Putamen (tissue), 1 donor: ENCODE measurements at places on chromosomes 1 and 21.

DNA sequence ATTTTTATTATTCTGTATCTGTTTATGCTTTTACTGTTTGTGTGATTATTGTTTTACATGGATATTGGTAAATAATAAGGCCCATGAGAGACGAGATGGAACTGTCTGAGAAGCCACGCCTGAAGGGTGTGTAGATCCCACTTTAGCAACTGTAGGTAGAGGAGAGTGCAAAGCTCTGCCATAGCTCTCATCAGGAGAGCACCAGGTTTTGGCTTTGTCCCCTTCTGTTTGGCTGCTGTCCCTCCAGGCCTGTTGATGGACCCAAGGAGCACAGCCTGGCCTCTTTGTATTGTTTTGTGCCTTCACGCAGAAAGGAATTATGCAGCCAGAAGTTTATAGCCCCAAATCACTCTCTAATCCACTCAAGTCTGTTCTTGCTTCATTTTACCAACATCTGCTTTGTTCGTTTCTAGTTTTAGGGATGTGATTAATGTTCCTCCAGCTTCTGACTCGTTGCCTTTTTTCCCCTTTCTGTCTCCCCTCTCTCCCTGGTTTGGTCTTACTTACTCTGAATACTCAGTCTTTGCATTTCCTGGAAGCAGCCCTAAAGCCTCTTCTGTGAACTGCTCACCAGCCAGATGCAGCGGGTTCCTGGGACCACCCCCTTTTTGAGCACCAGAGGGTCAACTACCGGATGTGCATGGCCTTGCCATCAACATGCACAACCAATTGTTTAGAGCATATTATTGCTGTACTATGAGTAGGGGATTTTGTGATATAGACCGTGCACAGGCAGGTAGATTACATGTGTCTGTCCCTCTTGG lies 127.3 kb downstream of the HHAT start:
- no peak for DNase-seq

DNA sequence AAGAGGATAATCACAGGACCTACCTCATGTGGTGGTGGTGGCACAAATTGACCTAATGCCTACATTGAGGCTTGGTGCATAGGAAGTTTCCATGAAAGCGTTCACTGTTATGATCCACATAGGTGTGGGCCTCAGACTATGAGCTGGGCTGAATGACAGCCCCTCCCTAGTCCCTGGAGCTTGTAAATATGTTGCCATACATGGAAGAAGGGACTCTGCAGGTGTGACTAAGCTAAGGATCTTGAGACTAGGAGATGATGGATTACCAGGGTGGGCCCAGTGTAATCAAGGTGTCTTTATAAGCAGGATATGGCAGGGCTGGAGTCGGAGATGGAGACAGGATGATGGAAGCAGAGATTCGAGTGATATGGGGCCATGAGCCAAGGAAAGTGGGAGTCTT lies 31.0 kb upstream of the KCNE1 start:
- no peak for DNase-seq

- peak; percentile 23 for DNase-seq
These were observed 1.5 kb downstream of the MORC3 start for GRCh38 chr21:36321325-36322082.

DNA sequence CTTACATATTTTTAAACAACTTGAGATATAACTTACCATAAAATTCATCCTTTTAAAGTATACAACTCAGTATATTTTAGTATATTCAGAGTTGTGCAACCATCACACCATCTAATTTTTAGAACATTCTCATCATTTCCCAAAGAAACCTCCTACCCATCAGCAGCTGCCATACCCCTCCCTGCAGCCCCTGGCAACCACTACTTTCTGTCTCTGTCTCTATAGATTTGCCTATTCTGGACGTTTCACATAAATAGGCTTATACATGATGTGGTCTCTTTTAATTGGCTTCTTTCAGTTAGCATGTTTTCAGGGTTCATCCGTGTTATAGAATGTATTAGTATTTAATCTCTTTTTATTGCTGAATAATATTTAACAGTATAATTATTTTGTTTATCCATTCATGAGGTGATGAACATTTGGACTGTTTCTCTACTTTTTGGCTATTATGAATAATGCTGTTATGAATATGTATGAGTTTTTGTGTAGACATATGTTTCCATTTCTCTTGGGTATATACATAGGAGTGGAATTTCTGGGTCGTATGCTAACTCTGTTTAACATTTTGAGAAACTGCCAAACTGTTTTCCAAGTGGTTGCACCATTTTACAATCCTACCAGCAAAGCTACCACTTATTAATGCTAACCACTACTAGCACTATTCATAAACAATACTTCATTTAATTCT lies 29.5 kb downstream of the WDR26 start:
- DNase-seq: no peak

- peak; percentile 74 for DNase-seq
These were observed 85.7 kb downstream of the BRINP2 start for GRCh38 chr1:177256153-177257075.

GRCh38 chr1:185759061-185759460 lies 24.9 kb downstream of the HMCN1 start:
- DNase-seq: no peak

GRCh38 chr1:225711236-225711937 lies 58.5 kb upstream of the ENAH start:
- no peak for DNase-seq

GRCh38 chr1:153968000-153968363 lies 280 bp downstream of the CREB3L4 start:
- no peak for DNase-seq

DNA sequence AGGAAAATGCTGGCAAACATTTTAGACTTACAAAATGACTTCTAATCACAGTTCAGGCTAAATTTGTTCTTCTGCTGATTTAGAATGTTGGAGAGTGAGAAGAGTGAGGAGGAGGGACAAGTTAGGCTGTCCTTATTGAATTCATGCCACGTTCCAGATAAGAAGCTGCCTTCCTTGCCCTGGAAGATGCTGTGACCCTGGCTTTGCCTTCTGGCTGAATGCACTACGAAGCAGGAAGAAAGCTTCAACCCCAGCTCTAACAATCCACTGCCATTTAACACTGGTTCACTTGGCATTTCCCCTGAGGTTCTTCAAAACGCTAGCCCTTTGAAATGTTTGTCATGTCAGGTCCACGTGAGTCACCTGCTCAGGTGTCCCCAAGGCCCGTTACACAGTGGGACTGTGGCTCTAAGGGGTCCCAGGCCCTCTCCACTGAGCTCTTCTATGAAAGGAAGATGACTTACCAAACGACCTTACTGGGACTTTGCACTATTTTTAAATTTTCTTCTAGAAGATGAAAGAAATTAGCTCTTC lies 30.0 kb upstream of the LRRC8C start:
- no peak for DNase-seq

DNA sequence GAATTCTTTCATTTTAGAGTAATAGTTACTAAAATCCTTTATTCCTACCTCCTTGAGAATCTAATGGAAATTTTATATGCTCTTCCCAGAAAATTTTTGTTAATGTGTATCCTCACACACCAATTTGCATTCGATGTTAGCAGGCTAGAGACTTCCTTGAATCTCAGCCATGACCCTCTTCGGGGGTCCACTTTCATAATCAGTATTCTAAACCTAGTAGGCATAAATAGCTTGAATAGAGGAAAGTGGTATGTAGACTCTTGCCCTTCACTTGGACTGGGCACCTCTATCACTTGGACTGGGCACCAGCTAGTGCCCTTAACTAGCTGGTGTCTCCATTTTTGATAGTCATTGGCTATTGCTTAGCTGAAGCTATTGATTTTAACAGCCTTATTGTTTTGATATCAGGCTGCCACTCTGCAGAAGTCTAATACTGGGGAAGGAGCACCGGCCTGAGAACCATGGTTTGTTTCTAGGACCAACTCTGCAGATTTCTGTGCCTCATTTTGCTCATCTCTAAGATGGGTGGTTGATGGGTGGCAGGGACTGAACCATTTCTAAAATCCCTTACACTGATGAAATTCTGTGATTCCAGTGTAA lies 42.8 kb downstream of the MRPL39 start:
- no peak for DNase-seq

DNA sequence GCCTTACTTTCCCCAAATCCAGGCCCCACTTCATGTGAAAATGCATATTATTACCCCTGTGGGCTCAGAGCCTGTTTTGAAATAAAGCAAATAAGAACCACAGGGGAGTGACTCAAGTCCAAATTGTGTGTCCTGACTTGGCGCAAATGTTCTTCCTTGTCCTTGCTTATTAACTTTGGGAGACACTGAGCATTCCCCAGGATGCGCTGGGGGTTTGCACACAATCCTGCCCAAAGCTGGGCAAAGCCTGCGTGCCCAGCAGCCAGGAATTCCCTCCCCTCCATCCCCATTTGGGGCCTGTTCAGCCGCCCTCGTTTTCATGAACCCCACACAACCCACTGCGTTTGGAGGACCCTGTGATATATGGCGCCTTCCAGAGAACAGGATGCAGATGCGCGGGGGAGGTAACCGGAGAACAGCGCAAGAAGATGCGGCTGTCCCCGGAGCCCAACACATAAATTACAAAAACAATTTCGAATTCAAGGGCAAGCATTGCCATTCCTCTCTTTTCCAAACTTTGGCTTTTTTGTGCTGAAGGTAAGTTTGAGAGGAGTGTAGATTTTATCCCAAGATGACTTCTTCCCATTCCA lies 42.4 kb upstream of the CLDN14 start:
- no peak for DNase-seq

DNA sequence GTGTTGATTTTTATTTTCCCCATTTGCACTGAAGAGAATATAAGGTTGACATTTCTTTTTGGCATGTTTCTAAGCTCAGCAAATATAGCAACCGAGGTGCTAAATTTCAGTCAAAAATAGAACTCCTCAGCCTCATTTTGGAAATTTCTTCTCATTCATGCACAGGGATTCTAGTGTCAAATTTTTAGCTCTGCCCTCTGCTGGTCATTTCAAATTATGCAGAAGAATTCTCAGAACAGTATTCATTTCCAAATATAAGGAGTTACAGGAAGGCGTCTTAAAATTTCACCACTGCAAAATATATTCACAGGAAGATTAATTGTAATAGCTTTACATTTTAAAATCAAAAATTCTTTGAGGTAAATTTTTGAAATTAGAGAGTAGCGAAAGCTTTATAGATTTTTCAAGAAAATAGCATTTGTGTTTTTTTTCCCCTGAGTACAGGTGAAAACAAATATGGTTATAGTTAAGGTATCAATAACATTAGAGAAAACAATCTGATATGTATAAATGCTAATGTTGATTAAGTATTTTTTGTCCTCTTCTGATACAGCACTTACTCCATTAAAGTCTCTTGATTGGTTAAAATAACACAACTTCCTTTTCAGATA lies 57.9 kb downstream of the FMN2 start:
- DNase-seq: peak; percentile 54

- DNase-seq: no peak
These were observed 38.0 kb upstream of the TADA1 start for GRCh38 chr1:166914111-166914510.

- DNase-seq: no peak
These were observed 154.8 kb upstream of the COL6A1 start for GRCh38 chr21:45826676-45827301.

DNA sequence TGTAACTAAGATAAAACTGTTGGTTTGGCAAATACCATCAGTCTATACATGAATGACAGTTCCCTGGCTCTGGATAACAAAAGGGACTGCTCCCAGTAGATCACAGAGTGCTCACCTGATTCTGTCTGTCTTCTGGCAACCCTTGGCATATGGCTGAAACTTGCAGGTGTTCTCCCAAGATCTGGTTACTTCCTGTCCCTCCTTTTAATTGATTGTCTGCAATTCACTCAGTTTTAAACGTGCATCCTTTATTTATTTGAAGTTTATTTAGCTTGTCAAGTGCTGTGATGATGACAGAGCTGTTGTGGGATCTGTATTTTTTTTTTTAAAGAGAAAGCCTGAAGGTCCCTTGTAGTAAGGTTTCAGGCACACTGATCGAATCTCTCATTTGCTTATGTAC lies 3.4 kb downstream of the KCNA3 start:
- DNase-seq: no peak

DNA sequence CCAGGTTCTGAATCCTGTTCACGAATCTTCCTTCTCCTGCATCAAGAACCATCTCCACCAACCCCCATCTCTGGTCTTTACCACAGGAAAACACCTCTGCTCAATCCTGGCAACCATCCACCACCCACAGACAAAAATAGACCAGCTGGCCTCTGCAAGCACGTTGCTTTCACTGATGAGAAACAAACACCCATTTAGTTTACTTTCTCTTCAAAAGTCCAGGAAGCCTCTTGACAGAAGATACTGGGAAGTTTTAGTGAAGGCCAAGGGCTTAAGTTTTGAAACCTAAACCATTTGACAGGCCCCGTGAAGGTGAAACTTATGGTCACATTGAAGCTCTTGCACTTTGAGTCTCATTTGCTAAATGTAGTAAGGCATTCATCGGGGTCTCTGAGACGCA lies 122.6 kb upstream of the PPP2R5A start:
- DNase-seq: no peak

DNA sequence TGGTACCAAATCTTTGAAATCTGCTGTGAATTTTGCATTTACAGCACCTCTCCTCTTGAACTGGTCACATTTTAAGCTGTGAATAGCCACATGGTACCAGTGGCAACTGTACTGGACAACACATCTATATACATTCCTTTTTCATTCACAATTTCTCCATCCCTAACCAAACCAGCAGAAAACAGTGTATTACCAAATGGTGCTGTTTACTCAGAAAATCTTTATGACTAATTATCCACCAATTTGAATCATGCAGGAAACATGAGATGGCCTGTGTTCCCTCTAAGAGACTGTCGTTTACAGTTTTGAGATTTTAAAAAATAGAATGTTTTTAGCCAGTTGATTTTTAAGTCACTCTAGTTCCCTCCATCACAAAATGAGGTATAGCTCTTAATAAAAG lies 17.6 kb upstream of the CCT8 start:
- DNase-seq: no peak

DNA sequence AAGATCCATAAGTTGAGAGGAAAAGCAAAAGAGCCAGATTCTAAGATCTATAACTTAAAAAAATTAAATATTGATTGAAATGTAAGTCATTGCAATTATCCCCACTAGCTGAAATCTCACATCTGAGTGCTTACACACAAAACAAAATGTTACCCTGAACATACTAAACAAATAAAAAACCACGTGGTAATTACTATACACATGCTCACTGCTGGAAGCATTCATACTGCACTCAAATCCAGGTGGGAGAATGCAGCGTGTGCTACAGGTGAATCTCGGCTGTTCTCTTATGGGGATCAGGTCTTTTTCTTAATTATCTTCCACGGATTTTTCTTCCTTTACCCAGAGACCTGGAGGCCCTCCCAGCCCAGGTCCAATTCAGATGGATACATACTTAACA lies 74.3 kb downstream of the SDC3 start:
- DNase-seq: no peak

DNA sequence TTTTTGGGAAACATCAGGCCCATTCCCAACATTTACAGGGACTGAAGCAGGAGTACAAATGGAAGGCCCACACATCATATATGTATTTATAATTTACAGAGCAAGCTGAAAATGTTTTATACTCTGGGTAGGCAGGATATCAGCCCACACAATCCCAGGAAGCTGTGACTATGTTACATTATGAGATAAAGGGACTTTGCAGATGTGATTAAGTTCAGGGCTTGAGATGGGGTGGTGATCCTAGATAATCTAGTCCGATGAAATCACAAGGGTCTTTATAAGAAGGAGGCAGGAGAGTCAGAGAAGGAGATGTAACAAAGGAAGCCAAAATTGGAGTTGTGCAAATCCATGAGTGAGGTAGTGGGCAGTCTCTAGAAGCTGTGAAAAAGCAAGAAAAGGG lies 160.5 kb downstream of the PDE4B start:
- DNase-seq: no peak

GRCh38 chr1:205858141-205858961 lies 8.4 kb upstream of the PM20D1 start:
- no peak for DNase-seq
